ENCODE measurements at places on chromosomes 13 and 19. TPM values are rescaled to one million over a fixed set of nuclear protein-coding genes. Genes with fewer than 3 reads are reported as not detected.

Gene MIPEP
- total RNA-seq, result 26.2 TPM

GRCh38 chr13:100014621-100015020 is 33.0 kb downstream of the ZIC2 start:
- no peak for DNase-seq

GRCh38 chr13:98415326-98416070 is 161.4 kb downstream of the STK24 start:
- DNase-seq, result no peak

Gene WASF3
- 23.0 TPM for total RNA-seq

GRCh38 chr19:44757057-44757734 is 8.7 kb downstream of the BCL3 start:
- DNase-seq, result no peak

Gene ZNF772
- total RNA-seq, result 37.9 TPM

DNA sequence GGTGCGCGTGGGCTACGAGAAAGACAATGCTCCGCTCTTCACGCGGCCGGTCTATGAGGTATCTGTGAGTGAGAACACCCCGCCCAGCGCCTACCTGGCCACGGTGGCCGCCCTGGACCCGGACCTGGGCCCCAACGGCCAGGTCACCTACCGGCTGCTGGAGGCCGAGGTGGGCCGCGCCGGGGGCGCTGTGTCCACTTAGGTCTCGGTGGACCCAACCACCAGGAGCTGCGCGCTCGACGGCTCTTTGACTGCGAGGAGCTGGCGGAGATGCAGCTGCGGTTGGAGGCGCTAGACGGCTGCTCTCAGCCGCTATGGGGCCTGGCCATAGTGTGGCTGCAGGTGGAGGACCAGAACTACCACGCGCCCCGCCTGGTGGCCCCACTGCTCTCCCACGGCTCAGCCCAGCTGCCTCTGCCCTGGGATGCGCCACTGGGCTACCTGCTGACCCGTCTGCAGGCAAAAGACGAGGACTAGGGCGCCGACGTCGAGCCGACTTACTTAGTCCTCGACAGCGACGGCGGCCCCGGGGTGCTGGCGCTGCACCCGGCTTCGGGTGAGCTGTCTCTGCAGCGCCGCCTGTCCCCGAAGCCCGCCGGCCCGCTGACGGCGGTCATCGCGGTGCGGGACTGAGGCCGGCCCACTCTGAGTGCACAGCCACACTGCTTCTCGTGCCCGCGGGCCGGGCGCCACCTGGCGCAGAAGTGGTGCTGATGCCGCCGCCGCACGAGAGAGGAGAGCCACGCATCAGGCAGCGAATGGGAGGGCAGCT is 173.0 kb downstream of the OLFM4 start:
- DNase-seq, result no peak

DNA sequence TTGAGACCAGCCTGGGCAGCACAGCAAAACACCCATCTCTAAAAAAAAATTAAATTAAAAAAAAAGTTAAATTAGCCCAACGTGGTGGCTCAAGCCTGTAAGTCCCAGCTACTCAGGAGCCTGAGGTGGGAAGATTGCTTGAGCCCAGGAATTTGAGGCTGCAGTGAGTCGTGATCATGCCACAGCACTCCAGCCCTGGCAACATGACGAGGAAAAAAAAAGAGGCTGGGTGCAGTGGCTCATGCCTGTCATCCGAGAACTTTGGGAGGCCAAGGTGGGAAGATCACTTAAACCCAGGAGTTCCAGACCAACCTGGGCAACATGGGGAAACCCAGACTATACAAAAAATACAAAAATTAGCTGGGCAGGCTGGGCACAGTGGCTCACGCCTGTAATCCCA is 2.2 kb upstream of the TMEM161A start:
- DNase-seq, result no peak

Data from prostate gland (tissue), 2 donors.